Stimulated activated CD4-positive, alpha-beta T cell treated with anti-CD3 and anti-CD28 coated beads, Interleukin-1b, Interleukin-23, amount 100 ng/mL, for 1 hour (primary cell): ENCODE measurements at places on chromosomes 3 and 15.

- no peak for DNase-seq
Observed at GRCh38 chr3:23653647-23654525, 151.9 kb upstream of the UBE2E1 start.

- no peak for DNase-seq
Observed at GRCh38 chr3:98772022-98772421, 8.9 kb downstream of the ST3GAL6 start.

- DNase-seq = no peak
Observed at GRCh38 chr15:42504631-42505030, 9.2 kb downstream of the SNAP23 start.

- no peak for DNase-seq
Observed at GRCh38 chr3:195468391-195468776, 25.6 kb upstream of the ACAP2 start.

DNA sequence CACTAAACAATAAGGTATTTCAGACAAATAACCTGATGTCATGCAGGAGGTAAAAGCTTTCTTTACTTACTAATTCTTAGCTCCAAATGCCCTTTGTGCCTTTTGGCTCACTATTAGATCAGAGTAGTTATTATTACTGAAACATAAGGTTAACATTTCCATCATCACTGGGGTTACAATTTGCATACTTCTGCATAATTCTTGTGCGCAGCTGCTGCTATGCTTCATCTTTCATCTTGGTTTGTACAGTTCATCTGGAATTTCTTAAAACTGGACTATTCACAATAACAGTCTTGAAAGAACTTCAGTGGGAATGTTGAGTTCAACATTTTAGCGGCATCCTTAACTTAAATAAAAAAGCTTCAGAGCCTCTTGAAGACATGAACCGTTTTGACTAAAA, 383.2 kb upstream of the ADAMTS9 start:
- DNase-seq = no peak
